ENCODE measurements at places on chromosomes 3 and 15. TPM values are rescaled to one million over a fixed set of nuclear protein-coding genes. Genes with fewer than 3 reads are reported as not detected.

DNA sequence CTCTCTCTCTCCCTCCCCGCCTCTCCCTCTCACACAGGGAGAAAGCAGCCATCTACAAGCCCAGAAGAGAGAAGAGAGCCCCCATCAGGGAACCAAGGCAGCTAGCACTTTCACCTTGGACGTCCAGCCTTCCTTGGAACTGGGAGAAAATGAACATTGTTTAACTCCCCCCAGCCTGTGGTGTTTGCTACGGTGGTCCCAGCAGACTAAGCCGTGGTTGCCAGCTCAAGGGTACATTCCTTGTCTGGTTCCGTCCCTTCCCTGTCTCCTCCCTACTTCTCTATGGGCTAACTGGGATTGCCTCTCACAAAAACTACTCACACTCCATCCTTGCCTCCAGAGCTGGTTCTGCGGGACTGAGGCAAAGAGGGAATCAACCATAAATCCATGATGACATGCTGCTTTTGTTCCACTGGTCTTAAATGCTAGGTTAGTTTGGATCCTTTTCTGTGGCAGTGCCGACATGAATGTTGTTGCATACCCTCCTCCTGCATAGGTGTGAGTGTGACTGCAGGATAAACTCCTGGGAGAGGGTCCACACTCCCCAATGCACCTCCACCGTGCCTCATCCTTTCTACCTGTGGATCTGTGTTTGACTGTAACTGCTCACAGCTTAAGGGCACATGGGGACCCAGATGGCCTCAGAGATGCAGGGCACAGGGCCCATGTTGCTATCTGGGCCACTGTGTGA lies 12.0 kb downstream of the C3orf22 start:
- DNase-seq = no peak

GRCh38 chr15:62301993-62302675 lies 137.0 kb upstream of the C2CD4B start:
- DNase-seq = no peak

DNA sequence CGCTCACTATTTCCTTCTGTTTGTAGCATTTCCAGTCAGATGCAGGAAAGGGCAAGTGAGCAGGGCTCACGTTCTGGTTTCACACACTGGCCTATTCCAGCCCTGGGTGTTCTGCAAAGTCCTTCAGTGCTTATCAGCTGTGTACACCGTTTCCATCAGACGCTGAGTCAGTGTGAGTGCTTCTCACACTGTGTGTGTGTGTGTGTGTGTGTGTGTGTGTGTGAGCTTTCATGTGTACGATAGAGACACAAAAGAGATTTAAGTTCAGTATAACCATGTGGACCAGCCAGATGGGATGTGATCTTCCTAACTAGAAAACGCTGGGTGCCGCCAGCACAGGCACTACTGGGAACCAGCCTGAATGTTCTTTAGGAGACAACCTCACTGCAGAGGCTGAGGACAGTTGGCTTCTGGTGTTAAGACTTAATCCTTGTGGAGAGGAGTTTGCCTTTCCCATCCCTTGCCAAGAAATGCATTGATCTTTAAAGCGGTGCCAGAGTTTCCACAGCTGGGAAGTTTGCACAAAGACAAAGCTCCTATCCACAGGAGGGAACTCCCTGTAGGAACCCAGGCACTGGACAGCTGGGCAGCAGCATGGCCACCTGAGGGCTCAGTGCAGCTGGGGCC lies 3.9 kb upstream of the CHSY1 start:
- DNase-seq = peak; percentile 45

CEP63 gene
- 23.1 TPM for total RNA-seq

GPR87 gene
- 62.8 TPM for total RNA-seq

VGLL4 gene
- total RNA-seq = 28.3 TPM

SERPINI1 gene
- total RNA-seq = 3.0 TPM

All from foreskin keratinocyte (primary cell).